ENCODE measurements at places on chromosomes 16 and 17.
A peak's percentile ranks its signal among the peaks of the same experiment; 100 is the strongest.

- DNase-seq: peak; percentile 75
Measured at GRCh38 chr17:12627177-12627629, 38.5 kb upstream of the MYOCD start.

DNA sequence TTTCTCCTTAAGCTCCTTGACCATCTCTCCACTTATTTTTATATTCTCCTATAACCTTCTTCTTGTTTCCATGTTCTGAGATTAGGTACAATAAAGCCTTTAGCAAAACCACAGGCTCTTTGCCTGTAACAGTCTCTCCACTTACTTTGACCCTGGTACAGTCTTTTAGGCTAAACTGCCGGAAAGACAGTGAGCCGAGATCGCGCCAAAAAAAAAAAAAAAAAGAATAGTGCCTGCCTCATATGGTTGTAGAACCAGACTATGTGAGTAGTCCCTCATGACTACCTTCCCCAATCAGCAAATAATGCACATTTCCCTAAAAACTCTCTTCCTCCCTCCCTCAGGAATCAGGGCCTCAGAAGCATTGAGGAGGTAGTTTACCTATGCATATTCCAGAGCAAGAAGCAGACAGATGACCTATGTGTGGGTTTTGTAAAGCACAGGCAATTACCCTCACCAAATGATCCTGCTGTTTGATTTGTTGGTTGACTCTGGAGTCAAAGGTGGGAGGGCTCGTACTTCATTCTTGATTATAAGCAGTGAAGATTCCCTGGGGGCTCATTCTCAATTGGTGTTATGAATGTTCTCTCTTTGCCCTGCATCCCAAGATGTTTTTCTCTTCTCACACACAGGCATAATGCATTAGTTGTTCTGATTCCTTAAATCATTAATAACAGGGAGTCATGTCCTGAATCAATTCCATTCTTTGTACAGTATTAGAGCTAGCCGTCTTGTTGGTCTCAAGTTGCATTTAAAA lies 8.9 kb upstream of the NME1 start:
- no peak for DNase-seq

GRCh38 chr17:32917842-32918241 lies 10.1 kb upstream of the TMEM98 start:
- DNase-seq: no peak

DNA sequence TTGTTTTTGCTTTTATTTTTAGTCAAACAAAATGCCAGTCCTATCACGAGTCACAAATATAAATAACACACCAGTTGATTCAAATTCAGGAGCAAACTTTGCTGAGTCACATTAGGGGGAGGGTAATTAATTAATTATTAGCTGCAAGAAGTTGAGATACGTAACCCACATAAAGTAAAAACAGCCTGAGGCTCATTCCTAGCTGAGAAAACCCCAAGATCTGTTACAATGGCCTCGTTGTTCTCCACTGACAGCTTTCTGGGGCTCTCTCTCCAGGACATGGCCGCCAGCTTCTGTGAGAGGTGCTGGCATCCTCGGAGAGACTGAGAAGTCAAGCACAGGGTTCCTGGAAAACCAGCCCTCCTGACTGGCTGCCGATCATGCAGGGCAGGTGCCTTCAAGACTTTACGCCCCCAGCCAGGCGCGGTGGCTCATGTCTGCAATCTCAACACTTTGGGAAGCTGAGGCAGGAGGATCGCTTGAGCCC lies 11.1 kb downstream of the RAB40B start:
- DNase-seq: no peak

- peak; percentile 67 for DNase-seq
Measured at GRCh38 chr16:67545665-67546024, 16.7 kb upstream of the CTCF start.

DNA sequence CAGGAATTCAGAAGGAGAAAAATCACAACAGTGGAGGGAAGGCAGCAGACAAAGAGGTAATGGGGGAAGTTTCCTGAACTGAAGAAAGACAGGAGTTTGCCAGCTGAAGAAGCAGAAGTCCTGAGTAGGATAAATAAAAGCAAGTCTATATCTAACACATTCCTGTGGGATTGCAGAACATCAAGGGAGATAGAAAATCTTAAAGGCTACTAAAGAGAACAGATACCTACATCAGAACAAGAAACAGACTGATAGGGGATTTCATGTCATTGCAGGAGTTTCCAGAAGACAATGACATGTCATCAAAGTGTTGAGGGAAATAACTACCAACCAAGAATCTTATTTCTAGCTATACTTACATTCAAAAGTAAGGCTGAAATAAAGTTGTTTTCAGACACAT lies 21.3 kb upstream of the CRYBA1 start:
- DNase-seq: no peak

DNA sequence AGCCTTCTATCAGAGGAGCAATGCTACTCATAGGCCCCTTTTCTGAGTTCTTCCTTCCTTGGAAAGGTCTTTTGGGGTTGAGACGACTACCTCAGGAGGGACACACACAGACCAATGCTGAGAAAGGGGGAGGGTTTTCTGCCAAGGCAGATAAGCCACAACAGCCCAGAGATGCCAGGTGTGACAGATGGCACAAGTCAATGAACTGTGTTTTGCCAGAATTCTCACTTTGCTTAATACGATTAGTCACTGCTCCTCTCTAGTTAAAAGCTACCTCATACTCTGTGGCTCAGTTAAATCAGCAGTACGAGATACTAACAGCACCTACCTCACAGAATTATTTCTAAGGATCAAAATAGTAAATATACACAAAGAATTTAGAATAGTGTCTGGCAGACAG lies 8.0 kb downstream of the BRD7 start:
- no peak for DNase-seq

GRCh38 chr17:40873255-40873654 lies 6.2 kb upstream of the KRT12 start:
- no peak for DNase-seq

GRCh38 chr16:73016488-73016830 lies 31.5 kb downstream of the ZFHX3 start:
- peak; percentile 19 for DNase-seq

GRCh38 chr16:50731130-50731988 lies 10.5 kb upstream of the CYLD start:
- DNase-seq: no peak

GRCh38 chr17:1957037-1957436 lies 68.1 kb downstream of the RTN4RL1 start:
- DNase-seq: no peak

- DNase-seq: peak; percentile 55
Measured at GRCh38 chr17:10761281-10761680, 31.5 kb upstream of the TMEM220 start.

DNA sequence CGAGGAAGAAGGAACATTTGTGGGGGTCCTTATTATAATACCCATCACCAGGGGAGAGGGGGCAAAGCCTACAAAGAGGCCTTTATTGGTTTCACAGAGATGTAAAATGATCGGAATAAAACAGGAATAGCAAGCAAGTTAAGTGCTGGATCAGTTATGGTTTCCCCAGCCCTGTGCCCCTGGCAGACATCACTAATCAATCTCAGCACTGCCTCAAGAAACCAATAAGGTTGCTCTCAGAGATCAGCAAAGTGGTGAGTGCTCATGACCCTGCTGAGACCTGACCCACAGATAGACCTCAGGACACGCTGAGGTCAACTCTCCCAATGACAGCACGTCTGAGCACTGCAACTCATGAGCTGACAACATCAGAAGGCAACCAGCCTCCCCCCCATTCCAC lies 66.3 kb downstream of the ZNF423 start:
- DNase-seq: no peak

- DNase-seq: no peak
Measured at GRCh38 chr16:56382901-56383355, 42.4 kb downstream of the AMFR start.

DNA sequence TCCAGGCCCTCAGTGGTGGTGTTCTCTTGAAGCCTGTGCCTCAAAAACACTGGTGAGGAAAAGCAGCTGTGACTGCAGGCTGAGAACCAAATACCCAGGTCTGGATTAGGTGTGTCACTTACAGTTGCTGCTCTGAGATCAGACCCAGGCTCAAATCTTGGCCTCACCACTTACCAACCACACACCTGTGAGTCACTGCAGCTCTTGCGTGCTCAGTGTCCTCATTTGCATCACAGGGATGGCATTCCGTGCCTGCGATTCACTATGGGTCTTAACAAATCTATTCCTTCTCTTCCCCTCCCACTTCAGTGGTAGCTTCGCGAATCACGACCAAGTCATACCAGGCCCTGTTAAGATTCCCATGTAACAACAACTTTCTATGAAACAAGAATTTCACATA lies 233.4 kb upstream of the HSBP1 start:
- DNase-seq: no peak

- DNase-seq: peak; percentile 91
Measured at GRCh38 chr17:15436473-15437302, 30.7 kb downstream of the CDRT4 start.

DNA sequence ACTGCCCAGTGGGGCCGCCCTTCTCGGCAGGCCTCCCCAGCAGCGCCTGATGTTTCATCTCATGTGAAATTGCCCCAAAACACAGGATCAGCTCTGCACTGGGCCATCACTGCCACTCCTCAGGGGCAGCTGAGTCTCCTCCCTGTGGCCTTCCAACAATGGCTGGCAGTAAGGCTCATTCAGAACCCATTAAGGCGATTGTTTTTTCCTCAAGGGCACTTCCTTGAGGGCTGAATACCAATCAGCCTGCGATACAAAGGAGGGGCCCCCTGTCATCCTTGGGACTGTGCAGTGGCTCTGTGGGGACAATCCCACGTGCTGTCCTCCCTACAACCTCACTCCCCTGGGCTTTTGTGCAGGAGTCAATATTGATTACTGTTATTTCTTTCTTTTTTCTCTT lies 47.5 kb downstream of the XYLT1 start:
- no peak for DNase-seq

DNA sequence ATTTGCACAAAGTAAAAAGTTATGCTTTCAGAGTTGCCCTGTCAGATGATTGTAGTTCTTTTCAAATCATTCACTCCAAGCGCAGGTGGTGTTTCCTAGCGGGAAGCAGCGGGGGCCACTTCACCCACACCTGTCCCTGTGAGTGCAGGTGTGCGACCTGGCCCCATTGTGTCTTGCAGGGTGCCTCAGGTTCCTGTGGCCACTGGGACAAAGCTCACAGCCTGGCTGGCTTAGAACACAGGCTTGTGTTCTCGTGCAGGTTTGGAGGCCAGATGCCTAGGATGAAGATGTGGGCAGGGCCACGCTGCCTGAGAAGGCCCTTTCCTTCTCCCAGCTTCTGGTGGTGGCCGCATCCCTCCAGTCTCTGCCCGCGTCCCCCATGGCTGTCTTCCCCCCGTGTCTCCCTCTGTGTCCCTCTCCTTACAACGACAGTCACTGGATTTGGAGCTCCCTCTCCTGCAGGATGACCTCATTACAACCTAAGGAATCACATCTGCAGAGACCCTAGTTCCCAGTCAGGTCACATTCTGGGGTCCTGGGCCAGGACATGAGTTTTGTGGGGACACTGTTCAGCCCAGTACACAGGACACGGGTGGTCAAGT lies 90.5 kb downstream of the NPIPB11 start:
- DNase-seq: peak; percentile 27

DNA sequence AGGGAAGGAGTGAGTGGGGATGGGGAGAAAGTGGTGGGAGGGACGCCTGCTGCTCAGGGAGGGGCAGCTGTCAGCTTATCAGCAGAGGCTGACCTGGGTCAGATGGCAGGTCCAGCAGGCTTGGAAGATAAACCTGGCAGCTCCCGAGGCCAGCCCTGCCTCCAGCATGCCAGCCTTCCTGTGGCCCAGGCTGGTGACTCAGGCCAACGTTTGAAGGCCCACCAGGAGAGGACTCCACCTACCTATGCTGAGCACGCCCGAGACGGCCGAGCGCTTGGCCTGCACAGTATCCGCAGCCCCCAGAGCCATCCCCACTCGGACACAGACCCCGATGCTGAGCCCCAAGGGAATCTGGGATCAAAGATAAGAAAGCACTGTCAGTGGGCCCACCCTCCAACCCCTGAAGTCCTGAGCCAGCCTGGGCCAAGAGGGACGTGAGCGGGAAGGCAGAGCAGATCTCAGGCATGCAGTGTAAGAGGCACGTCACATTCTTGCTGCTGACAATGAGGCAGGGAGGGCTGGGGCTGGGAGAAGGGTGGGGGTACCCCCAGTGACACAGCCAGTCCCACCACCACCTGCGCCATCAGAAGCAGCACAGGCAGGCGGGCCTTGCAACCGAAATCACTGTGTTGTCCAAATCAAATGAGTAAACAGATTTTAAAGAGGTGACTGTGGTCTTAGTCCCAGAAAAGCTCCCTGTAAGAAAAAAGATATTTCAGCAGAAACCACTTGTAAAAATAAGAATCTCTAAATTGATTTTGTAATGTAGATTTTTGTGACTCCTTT lies 12.4 kb downstream of the SLC47A2 start:
- DNase-seq: no peak

GRCh38 chr17:50222922-50223321 lies 21.5 kb upstream of the COL1A1 start:
- DNase-seq: no peak

GRCh38 chr17:75225016-75225415 lies 19.5 kb downstream of the NUP85 start:
- DNase-seq: no peak

GRCh38 chr17:57870283-57870635 lies 20.4 kb upstream of the MRPS23 start:
- DNase-seq: no peak

- peak; percentile 43 for DNase-seq
Measured at GRCh38 chr16:84763629-84764028, 56.2 kb upstream of the CRISPLD2 start.

DNA sequence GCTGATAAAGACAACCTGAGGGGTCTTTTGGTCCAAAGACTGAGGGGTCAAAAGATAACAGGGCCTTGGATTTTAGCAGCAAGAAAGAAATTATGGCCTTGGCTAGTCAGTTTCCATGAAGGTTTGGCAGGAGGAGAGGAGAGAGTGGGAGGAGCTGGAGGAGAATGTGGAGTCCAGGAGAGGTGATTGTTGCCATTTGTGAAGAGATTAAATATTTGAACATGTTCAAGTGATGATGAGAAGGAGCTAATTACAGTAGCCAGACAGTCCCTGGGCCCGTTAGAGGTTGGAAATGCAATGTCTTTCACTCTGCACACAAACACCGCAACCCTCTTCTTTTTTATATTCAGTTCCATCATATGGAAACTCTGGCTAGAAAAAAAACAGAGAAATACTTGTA lies 68.6 kb downstream of the TNRC6C start:
- no peak for DNase-seq

Measured in sigmoid colon (tissue), 7 donors.